ENCODE measurements at places on chromosomes 3 and 15.

DNA sequence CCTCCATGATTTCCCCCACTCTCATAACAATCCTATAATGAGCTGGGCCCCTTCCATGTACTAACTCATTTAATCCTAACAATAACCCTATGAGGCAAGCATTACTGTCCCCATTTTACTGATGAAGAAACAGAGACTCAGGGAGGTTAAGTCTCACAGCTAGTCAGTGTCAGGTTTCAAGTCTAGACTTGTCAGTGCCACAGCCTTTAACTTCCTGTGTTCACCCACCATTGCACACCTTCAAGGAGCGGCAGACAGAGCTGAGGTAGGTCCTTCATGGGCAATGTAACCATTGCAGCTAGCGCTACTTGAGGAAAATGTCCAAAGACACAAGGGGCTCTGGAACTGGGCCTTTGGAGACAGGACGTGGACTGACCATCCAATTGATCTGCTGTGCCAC is 105.8 kb upstream of the CTNNB1 start:
- DNase-seq, result no peak

DNA sequence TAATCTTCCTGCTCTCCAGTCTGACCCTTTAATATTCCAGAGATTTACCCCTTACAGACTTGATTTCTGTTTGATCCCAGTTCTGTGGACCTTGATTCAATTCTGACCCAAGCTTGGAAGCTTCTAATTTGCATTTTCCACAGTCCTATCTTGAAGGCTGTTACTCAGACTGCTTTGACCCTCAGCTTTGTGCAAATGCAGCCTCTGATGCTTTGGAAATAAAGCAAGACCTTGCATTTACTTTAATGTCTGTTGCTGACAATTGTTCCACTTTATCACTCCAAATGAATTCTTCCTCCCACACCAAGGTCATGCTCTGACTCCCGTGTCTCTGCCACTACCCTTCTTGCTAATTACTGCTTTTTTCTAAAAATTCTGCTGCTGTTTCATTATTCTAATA is 886.0 kb downstream of the TUSC7 start:
- DNase-seq, result no peak

DNA sequence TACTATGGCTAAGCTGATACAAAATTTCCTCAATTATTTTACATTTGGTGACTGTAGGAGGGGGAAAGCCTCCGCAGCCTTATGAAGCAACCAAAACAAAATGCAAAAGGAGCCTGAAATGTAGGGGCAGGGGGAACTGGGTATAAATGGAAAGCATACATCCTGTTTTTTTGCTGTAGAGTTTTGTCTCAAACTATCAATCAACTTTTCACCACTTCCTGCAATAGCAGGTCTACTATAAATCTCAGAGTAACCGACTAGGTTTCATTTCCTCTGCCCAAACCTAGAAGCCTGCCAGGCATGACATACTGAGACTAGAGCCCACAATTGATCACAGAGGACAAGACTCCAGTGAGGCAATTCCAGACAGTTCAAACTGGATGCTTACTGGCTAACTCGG is 91.3 kb downstream of the SHQ1 start:
- no peak for DNase-seq

DNA sequence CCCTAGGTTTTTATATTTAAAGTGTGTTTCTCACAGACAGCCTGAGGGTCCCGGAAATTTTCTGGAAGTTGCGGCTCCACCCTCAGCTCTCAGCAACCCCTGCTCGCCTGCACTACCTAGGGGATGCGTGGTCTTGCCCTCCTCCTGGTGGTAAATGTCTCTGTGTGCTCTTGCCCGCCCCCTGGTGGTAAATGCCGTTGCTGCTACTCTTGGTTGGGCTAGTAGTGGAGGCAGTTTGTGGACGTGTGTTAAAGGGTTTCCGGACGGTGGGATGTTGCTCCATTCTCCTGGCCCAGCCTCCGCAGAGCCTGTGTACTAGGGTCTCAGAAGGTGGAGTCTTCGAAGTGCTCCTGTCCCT is 27.4 kb downstream of the STOML1 start:
- peak; percentile 82 for DNase-seq

GRCh38 chr3:42247576-42248027 is 18.4 kb downstream of the CCK start:
- DNase-seq, result peak; percentile 67

- no peak for DNase-seq
Measured at GRCh38 chr15:67865331-67865730, 25.5 kb upstream of the RNU6-1 start.

DNA sequence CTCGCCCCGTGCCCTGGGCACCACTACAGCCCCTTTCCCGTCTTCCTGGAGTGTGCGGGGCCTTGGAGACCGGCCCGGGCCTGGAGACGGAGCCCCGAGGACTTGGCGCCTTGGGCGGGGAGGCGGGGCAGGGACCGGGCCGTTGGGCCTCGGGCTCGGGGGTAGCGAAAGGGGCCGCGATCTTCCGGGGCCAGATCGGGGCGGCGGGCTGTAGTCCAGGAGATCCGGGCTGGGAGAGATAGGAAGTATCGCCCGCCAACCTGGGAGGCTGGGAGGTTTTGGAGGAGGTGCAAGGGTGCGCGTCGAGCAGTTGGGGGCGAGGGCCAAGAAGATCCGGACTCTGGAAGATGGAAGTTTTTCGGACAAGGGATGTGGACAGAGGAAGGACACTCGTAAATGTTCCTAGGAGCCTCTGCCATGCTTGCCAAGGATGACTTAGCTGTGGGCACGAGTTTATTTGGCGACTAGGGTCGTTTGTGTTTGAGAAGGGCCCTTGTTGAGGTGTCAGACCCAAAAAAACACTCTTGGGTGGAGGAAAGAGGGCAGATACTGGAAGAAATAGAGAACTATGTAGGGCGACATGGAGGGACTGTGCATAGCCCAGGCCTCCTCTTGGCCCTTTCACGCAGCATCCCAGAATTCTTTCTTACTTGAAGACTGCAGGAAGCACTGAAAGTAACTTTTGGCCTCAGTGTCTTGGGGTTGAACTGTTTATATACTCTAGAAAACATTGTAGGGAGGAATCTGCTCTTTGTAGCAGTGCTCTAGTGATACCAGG is 712 bp downstream of the RTF1 start:
- DNase-seq, result no peak

GRCh38 chr3:71629289-71629688 is 45.8 kb upstream of the FOXP1 start:
- no peak for DNase-seq

GRCh38 chr15:29127506-29128430 is 141.9 kb downstream of the NSMCE3 start:
- DNase-seq, result no peak

DNA sequence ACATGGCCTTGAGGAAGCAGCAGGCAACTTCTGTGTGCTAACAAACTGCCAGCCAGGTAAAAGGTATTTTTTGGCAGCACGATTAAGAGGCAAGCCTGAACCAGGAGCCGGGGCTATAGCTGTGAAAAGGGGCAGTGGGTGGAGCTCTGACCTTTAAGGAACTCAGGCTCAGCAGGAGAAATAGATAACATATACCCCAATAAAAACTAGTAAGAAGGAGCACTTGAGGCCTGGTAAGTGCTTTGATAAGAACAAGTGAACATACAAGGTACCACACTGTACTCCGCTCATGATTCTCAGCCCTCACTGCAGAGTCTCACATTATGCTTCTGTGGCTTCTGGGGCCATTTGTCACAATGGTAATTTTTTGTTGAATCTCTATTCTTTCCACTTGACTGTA is 5.4 kb downstream of the FYCO1 start:
- no peak for DNase-seq

DNA sequence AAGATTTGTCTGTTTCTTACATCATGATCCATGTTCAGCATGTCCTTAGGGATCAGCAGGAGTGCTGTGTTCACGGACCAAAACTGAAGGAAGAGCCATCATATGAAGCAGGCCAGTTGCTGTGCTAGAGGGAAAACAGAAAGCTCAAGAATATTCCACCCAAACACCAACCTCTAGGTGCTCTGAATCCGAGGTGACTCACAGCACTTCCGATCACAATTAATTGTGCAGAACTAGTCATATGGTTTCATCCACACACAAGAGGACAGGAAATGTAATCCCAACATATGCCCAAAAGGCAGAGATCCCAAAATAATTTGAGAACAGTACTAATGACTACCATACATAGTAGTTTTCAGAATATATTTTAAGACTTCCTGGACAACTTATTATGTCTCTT is 257.9 kb upstream of the KCNH8 start:
- DNase-seq, result no peak

DNA sequence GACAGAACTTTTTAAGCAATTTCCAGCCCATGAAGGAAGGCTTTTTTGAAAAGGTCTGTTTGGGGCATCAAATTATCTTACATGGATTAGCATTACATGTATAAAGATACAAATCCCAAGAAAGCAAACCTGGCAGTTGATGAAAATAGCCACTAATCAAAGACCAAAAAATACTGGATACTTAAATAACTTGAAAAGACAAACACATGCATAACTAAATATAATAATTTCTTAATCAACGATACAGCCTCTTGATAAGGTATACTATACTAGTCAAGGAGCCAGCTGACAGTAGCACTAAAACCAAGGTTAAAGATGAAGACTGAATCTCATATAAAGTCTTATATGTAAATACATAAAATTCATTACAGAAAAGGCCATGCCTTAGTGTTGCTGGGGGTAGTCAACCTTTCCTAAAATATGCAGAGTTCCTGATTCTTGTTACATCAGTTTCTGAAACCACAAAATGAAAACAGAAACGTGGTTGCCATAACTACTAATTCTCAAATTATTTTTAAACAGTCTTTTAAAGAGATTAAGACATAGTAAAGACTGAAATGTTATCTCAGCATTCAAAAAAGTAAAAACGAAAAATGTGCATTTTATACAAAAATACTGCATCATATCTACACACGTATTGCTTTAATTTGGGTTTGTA is 2.0 kb downstream of the ANKRD28 start:
- no peak for DNase-seq

GRCh38 chr15:88803241-88803919 is at the start of gene ACAN:
ACAN (plus strand) TSS chr15:88803436; CDS start chr15:88836207, 32,771 bp downstream.
- no peak for DNase-seq

- DNase-seq, result no peak
Measured at GRCh38 chr3:136262559-136262958, 12.4 kb downstream of the PCCB start.

DNA sequence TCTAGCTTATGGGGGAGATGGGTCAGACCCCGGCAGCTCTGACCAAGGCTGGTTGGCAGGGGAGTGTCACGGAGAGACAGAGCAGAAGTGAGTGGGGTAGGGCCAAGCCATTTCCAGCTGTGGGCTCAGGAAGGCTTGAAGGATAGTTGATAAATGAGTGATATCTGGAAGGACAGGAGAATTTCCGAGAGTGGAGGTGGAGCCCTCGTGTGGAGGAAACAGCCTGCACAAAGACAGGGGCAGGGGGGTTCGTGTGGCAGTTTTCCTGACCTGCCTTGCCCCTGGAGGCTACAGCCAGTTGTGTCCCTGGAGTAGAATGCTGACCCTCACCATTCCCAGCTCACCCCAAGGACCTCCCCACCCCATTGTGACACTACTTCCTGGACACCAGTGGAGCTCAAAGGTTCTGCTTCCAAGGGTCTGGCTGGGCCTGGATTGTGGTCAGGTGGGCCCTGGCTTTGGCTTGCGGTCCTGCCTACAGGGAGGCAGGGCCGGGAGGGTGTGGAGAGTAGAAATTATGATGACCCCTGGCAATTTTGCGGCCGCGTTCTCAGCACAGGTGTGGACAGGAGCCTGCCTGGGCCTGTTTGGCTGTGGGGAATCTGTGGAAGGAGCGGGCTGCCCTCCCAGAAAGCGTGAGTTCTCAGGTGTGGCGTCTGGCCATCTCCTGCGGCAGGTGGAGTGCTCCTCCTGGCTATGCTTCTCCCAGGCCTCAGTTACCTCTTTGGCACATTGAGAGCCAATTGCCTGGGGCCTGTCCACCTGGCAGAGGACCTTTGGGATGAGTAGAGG is at the start of gene SLC22A14:
SLC22A14 (plus strand) TSS at position 400 of the 792 bp plus-strand sequence. CDS start 23,733 bp downstream, outside the sequence.
- DNase-seq, result no peak

GRCh38 chr15:89947385-89947784 is 34.6 kb upstream of the ARPIN start:
- DNase-seq, result no peak

DNA sequence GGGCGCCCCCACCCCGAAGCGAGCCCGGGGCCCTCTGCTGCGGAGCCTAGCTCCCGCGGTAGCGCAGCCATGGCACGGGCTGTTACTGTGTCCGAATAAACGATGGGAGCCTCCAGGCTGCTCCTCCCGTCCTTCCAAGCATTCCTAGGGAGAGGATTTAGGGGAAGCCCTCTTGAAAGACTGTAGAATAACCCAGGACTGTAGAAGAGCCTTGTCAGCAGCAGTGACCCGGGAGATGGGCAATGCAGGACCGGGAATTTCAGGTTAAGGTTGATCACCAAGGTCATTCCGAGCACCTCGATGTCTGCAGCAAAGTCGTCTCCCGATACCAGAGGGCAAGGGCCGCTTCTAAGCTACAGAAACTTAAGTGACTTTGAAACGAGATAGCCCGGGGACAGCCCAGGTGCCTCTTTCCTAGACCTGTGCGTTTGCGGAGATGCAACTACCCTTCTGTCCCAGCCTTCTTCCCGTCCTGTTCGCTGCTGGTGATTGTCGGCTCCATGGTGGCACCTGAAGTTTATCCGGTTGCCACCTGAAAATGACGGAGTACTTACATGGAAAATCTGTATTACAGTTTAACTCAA is 753 bp upstream of the MYO5A start:
- DNase-seq, result peak; percentile 3

DNA sequence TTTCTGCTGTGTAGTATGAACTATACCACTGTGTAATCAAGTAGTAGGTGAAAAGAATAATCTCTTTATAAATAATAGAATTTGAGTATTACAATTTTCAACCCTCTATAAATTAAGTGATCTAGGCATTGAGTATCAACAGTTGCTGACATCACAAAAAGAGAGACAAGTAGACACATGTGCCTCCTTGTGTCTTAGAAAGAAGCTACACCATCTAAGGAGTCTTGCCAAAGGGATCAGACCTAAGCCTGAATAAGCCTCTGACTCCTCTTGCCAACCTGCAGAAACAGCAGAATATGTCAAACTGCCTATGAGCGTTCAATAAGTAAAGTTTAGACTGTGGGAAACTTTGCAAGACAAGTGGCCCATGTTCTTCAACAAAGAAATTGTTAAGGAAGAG is 5.8 kb upstream of the MTMR10 start:
- no peak for DNase-seq

DNA sequence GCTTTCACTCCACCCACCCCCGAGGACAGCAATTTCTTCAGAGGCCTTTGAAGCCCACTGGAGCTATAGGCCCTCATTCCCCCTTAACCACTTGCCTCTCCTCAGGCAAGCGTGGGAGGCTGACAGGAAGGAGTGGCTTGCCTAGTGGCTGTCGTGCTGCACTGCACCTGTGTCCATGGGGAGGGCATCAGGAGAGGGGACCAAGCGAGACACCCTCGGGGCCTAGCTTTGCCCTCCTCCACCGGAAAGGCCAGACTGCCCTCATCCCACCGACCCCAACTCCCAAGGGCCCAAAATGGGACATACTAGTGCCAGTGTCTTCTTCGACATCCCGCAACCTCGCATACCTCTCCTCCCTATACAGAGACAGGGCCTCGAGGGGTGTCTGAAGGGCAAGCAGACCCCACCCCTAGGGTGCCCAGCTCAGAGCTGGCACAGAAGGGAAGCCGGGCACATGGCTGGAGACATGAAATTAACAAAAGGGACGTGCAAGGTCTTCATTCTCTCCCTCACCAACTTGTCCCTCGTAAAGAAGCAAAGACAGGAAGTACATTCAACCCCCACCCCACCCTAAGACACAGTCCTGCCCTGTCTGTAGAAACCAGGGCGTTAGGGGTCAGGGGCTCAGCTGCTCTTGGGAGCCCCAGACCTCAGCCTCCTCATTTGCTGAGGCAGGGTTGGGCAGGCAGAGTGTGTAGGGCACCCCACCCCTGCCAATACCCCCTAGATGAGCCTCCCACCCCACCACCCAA is 24.3 kb downstream of the VIPR1 start:
- peak; percentile 25 for DNase-seq

GRCh38 chr3:56810577-56811545 is 9.1 kb upstream of the ARHGEF3 start:
- no peak for DNase-seq

Data from CD8-positive, alpha-beta memory T cell (primary cell).